ENCODE measurements at places on chromosomes 1 and 21. TPM values are rescaled to one million over a fixed set of nuclear protein-coding genes. Genes with fewer than 3 reads are reported as not detected.

OR14K1 gene
- not detected for total RNA-seq

DNA sequence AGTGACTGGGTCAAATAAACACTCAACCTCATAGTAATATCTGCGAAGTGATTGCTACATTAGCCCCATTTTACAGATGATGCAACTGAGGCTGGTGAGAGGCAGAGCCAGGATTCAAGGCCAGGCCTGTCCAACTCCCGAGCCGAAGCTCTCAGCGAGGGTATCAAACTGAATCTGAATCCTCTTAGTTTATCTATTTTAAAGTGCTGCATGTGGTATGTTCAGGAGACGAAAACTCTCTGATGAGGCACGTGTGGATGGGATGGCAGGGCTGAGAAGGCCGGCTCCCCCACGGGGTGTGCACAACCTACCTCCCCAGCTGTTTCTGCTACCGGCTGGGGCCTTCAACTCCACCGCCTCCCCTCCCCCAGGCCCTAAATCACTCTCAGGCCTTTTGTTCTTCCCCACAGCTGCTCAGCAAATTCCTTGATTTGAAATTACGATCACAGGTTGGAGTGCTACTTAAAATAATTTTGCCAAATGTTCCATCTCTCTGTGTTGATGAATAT, 171.8 kb downstream of the TOMM20 start:
- DNase-seq: no peak

DNA sequence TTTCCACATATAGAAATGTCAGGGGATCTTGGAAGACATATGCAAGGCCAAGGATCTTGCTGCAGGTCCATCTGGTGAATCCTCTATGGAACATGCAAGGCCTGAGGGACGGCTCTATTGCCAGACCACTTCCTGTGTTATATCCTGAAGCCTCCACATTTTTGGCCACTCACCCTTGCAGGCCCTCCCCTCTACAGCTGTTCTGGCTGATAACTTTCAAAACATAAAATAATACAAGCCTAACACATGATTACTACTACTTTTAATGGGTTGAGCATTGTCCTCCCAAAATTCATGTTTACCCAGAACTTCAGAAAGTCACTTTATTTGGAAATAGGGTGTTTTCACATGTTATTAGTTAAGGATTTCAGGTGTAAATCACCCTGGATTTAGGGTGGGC, 18.5 kb upstream of the LYPLAL1 start:
- peak; percentile 45 for DNase-seq

- DNase-seq: peak; percentile 93
Observed at GRCh38 chr1:9280015-9280860, 12.5 kb upstream of the SPSB1 start.

DNA sequence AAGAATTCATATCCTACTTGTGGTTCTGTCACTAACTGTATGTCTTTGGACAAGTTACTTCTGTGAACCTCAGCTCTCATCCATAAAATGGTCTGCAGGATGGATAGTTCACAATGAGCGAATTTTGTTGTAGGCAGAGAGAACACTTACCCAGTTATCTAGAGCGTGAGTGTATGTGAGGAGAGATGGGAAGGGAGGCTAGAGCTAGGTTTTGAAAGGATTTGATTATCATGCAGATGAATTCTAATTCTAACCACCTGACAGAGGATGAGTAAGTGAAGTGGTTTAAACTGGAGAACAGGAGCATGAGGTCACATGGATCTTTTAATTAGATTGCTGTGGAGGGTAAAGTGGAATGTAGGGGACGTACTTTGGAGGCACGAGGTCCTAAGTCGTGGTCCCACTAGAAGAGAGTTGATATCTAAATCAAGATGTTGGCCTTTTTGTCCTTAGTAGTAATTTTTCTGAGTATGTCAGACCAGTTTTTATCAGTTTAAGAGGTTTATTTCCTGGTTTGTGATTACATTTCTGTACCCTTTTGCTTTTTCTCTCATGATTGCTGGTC, 5.0 kb downstream of the SUCO start:
- DNase-seq: no peak

GRCh38 chr1:92886886-92887419, 55.1 kb downstream of the RPL5 start:
- no peak for DNase-seq

- DNase-seq: no peak
Observed at GRCh38 chr1:11873395-11874257, 14.9 kb upstream of the NPPB start.

DNA sequence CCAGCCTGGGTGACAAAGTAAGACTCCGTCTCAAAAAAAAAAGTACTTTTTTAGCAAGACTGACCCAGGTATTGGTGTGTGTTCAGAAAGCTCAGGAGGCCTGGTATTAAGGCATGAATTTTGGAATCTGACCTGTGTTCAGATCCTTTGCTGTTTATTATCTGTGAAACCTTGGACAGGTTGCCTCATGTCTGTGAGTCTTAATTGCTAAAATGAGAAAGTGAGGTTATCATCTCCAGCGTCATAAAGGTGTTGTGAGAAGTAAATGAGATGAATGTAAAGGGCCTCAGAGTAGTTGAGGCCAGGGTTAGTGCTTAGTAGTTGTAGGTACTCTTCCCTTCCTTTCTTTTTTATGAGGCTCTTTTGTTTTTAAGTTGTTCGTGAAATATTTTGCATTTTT, 2.8 kb downstream of the C1orf50 start:
- DNase-seq: no peak

DNA sequence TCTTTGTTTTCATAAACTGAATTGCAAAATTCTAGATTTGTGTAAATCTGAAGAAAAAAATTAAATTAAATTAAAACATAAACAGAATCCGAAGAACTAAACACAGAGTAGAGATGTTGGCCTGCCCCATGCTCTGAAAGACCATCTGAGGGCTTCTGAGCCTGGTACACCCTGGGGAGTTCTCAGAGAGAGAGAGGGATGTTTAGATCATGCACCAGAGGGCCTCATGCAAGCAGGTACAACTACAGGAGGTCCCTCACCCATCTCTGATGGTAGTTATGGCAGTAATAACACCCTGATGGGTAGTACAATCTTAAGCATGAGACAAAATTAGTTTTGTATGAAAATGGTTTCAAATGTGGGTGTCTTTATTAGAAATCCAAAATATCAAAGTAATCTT, 127.7 kb downstream of the TGFB2 start:
- no peak for DNase-seq

DNA sequence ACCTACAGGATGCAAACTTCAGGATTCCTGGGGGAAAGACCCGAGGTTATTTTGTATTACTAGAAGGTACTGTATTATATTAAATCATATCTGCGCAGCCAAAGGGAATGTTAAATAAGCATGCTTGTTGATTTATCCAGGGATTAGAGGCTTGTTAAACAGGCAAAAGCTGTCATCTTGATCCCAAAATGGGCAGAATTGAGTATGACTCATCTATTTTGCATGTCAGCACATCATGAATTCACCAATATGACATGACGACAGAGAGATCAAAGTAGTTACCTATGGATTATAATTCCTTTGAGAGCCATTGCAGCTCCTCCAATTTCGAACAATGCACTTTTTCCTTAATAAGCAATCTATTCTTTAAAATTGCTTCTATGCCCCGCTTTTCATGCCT, 66.1 kb downstream of the TBX15 start:
- DNase-seq: no peak

DNA sequence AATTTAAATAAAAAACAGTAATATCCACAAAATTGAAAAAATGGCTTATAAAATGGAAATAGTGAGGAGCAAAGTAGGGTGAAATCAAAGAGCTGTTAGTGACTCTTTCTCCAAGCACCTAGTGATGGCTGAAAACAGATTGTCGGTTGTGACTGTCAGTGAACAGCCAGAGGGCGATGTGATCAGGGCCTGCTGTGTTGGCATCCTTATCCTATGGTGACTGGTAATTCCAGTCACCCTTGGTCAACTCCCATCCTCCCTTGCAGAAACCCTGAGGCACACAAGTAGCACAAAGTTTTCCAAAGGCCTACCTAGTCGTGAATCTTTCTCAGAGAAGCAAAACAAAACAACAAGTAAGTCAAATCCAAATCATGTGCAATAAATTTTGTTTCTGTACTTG, 599.8 kb upstream of the CXADR start:
- DNase-seq: no peak

OVAAL gene
- total RNA-seq: not detected

DNA sequence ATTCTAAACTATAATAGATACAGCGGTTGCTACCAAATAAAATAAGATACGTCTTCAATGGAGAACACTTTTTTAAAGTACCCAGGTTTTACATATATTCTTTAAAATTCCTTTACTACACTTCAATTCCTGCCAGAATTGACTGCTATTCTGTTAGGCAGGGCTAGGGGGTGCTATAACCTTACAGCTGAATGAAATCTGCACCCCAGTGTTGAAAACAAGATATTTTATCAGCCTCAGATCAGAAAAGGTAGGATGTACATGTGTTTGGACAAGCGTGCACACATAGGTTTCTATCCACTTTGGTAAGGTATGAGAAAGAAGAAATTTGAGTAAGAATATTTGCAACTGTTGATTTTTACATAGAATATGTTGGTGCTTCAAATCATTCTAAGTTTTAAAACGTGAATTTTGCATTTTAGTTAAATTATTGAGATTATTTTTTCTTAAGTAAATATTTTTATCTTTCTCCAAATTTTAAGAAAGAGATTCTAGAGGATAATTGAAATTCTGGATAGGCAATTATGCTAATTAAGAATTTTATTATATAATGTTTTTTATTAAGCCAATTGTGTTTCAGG, 490.8 kb upstream of the ADGRL4 start:
- DNase-seq: peak; percentile 65

- no peak for DNase-seq
Observed at GRCh38 chr1:43274804-43275180, 5.0 kb downstream of the TMEM125 start.

- DNase-seq: no peak
Observed at GRCh38 chr1:53385276-53386225, 57.7 kb upstream of the LRP8 start.

GRCh38 chr1:34740161-34740868, 14.5 kb upstream of the GJB5 start:
- DNase-seq: no peak

- no peak for DNase-seq
Observed at GRCh38 chr1:14611792-14612191, 13.3 kb downstream of the KAZN start.

GRCh38 chr1:229042482-229042881, 228.4 kb upstream of the RAB4A start:
- DNase-seq: no peak

DNA sequence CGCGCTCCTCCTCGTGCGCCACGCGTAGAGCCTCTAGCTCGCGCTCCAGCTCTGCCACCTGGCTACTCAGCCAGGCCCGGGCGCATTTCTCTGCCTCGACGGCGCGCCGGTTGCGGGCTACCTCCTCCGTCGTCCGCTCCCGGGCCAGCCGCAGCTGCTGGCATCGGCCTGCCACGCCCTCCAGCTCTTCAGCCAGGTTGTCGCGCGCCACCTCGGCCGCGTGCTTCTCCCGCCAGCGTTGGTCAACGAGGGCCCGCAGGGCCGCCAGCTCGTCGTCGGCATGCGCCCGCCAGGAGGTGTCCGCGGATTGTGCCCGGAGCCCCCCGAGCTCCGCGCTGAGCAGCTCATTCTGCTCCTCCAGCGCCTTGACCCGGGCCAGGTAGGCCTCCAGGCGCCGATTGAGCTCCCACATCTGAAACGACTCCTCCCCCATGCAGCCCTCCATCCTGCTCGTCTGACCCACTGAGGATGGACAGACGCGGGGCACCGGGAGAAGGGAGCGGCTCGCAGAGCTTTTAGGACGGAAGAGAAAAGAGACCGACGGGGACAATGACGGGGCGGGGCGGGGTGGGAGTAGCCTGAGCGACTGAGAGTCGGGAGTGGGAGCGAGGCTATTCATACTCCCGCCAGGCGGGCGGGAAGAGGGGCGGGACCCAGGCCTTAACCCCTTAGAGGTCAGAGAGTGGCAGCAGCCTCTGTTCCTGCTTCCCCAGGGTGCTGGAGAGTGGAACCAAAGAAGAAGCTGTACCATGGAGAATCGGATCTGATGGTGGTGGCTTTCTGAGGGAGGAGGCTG, at the start of gene NES:
TSS of gene NES (minus strand) at position 588 of the 796 bp plus-strand sequence. CDS start at position 445, 143 bp downstream.
- DNase-seq: peak; percentile 65

NR5A2 gene
- total RNA-seq: 11.5 TPM

TFF1 gene
- total RNA-seq: not detected

DNA sequence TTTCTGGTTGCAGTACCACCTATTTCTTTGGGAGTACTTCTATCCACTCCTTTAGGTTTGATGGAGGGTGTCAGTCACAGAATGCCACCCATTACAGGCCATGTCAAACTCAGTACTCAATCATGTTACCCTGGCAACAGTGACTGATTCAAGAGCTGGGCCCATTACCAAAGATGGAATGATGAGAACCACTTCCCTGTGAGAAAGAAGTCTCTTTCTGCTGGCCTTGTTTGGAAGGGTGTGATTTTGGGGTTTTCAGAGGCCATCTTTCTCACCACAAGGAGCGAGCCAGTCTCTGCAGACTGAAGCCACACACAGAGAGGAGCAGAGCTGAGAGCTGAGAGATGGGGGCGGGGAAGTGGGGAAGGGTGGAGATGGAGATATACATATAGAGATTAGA, 13.9 kb upstream of the STUM start:
- no peak for DNase-seq

DNA sequence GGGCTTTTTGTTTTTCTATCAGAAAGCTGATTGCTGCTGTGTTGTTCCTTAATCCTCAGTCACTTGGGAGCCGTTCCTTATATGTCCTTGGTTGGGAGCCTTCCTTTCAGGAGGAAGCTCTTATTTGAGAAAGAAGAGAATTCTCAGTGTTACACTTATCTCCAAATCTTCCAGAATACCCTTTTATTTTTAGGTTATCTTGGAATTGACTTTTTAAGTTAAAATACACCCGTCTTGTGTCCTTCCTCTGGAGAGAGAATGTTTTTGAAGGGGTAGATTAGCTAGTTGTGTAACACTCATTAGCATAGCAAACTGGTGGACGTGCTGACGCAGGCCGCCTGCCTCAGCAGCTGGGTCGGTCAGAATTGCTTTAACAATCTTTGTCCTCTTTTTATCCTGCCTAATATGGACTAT, 42.1 kb downstream of the LRRC8B start:
- no peak for DNase-seq

DNA sequence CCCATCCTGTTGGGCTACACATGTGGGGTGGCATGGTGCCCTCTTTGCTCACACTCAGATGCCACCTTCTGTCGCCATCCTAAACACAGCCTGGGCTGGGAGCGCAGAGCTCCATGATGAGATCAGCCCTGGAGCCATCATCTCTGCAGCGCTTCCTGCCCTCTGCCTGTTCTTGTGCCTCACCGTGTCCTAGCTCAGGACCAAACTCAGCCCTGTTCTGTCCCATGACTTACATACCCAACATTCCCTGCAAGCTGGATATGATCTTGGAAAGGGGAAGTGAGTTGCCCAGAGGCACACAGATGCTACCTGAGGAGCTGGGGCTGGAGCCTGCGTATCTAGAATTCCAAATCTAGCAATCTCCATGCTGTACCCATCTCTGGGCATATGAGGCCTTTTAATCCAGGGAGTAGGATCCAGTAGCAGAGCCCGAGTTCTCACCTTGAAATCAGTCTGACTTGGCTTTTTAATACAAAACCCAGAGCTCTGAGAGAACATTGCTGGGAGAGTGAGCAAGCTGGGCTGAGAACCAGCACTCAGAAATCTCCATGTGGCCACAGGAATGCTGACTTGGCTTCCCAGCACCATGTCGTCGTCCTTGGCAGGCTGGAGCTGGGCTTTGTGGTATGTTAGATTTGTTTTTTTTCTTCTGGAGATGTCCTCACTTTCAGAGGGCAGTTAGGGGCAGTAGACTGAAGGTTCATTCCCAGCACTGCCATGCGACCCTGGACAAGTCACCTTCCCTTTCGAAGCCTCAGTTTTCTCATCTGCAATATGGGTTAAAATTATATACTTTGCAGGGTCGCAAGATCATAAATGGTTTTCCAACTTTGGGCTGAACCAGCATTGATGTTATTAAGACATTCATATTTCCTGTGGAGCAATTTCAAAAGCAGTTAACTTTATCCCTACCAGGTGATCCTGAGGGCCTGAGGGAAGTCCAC, 2.6 kb downstream of the ALPL start:
- peak; percentile 97 for DNase-seq
